ENCODE measurements at places on chromosomes 1 and 21.

DNA sequence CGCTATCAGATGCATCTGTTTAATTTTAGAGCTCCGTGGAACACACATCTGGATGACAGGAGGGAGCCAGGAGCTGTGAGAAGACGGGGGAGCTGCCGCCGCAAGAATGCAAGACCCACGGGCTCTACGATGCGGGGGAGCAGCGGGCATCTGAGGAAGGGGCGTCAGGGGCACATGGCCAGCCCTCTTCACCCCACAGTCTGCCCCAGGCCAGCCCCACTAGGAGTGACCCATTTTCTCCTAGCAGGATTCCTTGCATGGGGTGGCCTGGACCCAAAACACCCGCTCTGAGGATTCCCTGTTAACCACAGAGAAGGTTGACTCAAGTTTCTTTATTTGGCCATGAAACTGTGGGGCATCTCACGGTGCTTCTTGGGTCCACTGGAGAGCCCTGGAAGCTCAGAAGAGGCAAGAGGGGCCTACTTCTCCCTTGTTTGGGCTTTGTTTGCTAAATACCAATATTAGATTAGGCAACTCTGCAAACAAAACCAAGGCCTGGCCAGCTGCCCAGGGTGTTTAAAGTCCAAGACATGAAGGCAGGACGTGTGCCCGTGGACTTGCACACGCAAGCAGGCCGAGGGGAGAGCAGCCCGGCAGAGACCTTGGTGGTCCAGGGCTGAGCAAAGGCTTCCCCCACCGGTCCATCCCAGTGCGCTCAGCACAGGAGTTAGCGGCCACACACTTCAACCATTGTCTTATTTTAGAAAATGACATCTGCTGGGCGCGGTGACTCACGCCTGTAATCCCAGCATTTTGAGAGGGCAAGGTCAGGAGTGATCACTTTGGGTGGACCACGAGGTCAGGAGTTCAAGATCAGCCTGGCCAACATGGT, 89.8 kb downstream of the DHRS3 start:
- H3K27ac ChIP-seq: no peak overlapping the region

- no peak for DNase-seq
- H3K27me3 ChIP-seq: no peaks in the 10 kb centered on the region
- H3K36me3 ChIP-seq: peaks cover 78% of the 10 kb centered on the region
- no peak overlapping the region for H3K27ac ChIP-seq
- H3K4me1 ChIP-seq: peaks cover 12% of the 10 kb centered on the region
Observed at GRCh38 chr1:114455102-114455785, 55.8 kb downstream of the TRIM33 start.

DNA sequence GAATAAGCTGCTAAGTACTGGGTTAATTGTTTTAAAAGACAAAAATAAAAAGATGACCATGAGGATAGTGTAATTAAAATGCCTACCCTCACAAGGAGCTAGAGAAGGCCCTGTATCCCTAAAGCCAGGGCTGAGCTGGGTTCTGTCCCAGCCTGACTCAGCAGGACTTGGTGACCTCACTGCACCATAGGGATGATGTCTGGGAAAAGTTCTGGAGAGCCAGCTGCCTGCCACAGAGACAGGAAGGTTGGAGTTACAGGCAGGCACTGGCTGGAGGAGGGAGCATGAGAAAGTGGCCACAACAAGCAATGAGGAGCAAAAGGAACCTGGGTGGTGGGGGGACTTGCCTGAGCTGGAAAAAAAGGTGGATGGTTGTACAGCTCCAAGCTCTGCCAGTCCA, 5.7 kb upstream of the TNR start:
- H3K27me3 ChIP-seq: no peaks in the 10 kb centered on the region
- no peak overlapping the region for H3K27ac ChIP-seq
- DNase-seq: no peak
- H3K4me1 ChIP-seq: no peaks in the 10 kb centered on the region
- H3K4me3 ChIP-seq: no peak overlapping the region

DNA sequence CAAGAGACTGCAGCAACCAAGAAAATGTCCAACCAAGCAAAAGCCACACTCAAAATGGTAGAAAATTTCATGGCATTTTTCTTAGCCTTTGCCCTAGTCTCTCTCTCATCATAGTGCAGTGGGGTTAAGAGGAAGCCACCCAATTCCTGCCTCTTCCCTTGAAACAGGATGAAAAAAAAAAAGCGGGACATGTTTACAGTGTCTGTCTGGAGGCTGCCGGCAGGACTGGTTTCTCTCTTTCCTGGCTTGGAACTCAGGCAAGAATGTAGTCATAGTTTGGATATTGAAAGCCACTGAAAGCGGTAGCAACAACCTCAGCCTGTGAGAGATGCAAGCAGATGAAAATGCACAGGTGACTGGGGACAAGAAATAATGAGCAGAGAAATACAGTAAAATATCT, 13.3 kb upstream of the TNFSF18 start:
- peaks cover 2% of the 10 kb centered on the region for H3K4me1 ChIP-seq
- no peak overlapping the region for H3K4me3 ChIP-seq
- no peak for DNase-seq
- peaks cover 3% of the 10 kb centered on the region for H3K27me3 ChIP-seq

GRCh38 chr1:152663098-152663497, at the start of gene LCE2D:
LCE2D (plus strand) TSS chr1:152663380; CDS start chr1:152664106, 726 bp downstream.
- H3K27ac ChIP-seq: no peak within 1 kb of the TSS
- DNase-seq: no peak
- H3K4me1 ChIP-seq: no peaks in the 10 kb centered on the region
- H3K27me3 ChIP-seq: peaks cover 9% of the 10 kb centered on the region
- H3K36me3 ChIP-seq: no peaks in the 10 kb centered on the region
- H3K4me3 ChIP-seq: no peak within 1 kb of the TSS

GRCh38 chr1:23742670-23743286, 493 bp upstream of the ELOA start:
- peaks cover 38% of the 10 kb centered on the region for H3K4me1 ChIP-seq
- peaks cover 15% of the 10 kb centered on the region for H3K36me3 ChIP-seq
- H3K27me3 ChIP-seq: no peaks in the 10 kb centered on the region
- H3K27ac ChIP-seq: peak overlapping the region; percentile 82

- H3K4me3 ChIP-seq: peak overlapping the region; percentile 84
- H3K27ac ChIP-seq: no peak overlapping the region
- peaks cover 51% of the 10 kb centered on the region for H3K27me3 ChIP-seq
- no peak for DNase-seq
- H3K36me3 ChIP-seq: no peaks in the 10 kb centered on the region
Observed at GRCh38 chr1:111739925-111740765, 950 bp upstream of the INKA2 start.

GRCh38 chr21:31515253-31515652, 144.2 kb upstream of the SOD1 start:
- no peaks in the 10 kb centered on the region for H3K36me3 ChIP-seq
- H3K4me3 ChIP-seq: no peak overlapping the region

DNA sequence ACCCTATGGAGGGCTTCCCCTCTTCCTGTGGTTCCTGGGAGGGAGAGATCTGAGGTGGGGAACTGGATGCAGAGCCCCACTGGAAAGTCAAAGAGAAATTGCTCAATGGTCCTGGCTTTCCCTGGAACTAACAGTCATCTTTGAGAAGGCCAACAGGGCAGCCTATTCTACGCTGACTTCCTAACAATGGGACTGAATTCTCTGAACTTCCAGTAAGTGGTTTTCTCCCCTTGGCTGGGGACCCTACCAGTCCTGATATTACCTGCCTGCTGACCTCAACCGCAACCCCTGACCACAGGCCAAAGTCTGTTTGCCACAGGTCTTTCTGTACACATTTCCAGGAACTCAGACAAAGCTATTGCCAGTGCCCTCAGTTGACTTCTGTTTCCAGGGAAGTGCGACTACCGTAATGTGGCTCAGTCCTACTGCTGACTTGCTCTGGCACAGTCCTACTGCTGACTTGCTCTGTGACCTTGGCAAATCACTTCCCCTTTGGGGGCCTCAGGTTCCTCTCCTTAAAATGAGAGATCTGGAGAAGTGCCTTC, 55.3 kb downstream of the C8B start:
- H3K36me3 ChIP-seq: no peaks in the 10 kb centered on the region
- no peak overlapping the region for H3K4me3 ChIP-seq
- no peaks in the 10 kb centered on the region for H3K4me1 ChIP-seq
- no peaks in the 10 kb centered on the region for H3K27me3 ChIP-seq
- no peak for DNase-seq
- H3K27ac ChIP-seq: no peak overlapping the region

- H3K27me3 ChIP-seq: no peaks in the 10 kb centered on the region
- H3K27ac ChIP-seq: no peak overlapping the region
- no peak overlapping the region for H3K4me3 ChIP-seq
- H3K4me1 ChIP-seq: peaks cover 42% of the 10 kb centered on the region
Observed at GRCh38 chr1:181396171-181396670, 87.1 kb upstream of the CACNA1E start.

DNA sequence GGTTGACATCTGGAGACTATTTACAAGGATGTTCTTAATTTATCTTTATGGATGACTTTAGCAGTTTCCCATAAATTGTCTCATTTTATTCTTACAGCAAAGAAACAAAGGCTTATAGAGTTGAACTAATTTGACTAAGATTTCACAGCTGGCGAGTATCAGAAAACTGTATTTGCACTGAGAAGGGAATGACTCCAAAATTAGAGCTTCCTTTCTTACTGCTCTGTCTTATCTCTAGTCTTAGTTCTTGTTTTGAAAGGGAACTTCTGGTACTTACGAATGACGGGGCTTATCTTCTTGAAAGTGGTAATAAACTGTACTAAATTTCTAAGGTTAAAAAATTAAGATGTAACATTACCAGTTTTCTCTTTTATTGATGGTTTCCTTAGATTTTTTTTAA, 13.6 kb downstream of the CNST start:
- H3K4me3 ChIP-seq: no peak overlapping the region
- H3K27ac ChIP-seq: no peak overlapping the region
- DNase-seq: no peak
- no peaks in the 10 kb centered on the region for H3K27me3 ChIP-seq
- peaks cover 40% of the 10 kb centered on the region for H3K4me1 ChIP-seq
- peaks cover 41% of the 10 kb centered on the region for H3K36me3 ChIP-seq

DNA sequence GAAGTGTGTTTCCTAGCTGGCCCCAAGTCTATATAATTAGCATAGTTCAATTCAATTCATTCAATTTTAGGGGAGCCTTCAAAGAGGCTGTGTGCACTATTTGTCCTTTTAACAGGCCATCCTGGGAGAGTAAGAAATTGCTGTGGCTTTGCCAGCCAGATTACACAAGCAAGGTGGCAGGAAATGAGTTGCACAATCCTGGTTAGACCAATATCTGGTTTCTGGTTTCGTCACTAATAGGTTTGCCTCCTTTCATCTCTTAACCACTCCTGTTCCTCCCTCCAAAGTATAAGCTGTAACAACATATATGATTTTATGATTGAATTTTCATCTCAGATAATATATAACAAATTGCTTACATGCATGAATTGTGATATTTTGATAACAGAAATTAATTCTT, 84.1 kb upstream of the NEGR1 start:
- H3K4me3 ChIP-seq: no peak overlapping the region
- no peak overlapping the region for H3K27ac ChIP-seq
- H3K27me3 ChIP-seq: no peaks in the 10 kb centered on the region
- H3K36me3 ChIP-seq: no peaks in the 10 kb centered on the region
- no peak for DNase-seq

- peaks cover 5% of the 10 kb centered on the region for H3K36me3 ChIP-seq
- peaks cover 6% of the 10 kb centered on the region for H3K4me1 ChIP-seq
- H3K4me3 ChIP-seq: no peak overlapping the region
Observed at GRCh38 chr1:193519922-193520321, 333.5 kb upstream of the B3GALT2 start.

- no peak overlapping the region for H3K4me3 ChIP-seq
- no peak for DNase-seq
- H3K27me3 ChIP-seq: no peaks in the 10 kb centered on the region
Observed at GRCh38 chr1:205616563-205617293, 15.1 kb downstream of the ELK4 start.

DNA sequence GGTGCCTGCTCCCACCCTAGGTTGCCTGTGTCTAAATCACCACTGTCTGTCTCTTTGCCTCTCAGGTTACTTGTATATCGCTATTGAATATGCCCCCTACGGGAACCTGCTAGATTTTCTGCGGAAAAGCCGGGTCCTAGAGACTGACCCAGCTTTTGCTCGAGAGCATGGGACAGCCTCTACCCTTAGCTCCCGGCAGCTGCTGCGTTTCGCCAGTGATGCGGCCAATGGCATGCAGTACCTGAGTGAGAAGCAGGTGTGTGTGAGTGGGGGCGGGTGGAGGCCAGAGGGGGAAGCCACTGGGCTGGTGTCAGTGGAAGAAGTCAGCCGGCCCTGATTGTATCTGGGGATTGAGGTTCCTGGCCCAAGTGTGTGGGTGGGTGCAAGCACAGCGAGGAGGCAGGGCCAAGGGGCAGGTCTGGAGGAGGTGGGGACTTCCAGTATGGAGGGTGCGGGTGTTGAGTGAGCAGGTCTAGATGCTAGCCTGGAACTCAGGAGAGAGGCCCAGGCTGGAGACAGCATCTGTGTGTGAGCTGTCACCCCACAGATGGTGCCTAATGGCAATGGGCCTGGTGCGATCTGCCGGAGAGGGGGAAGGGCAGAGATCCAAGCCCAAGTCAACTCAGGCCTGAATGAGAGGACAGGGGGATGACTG, 17.2 kb downstream of the TIE1 start:
- DNase-seq: no peak
- H3K27me3 ChIP-seq: no peaks in the 10 kb centered on the region
- no peaks in the 10 kb centered on the region for H3K4me1 ChIP-seq
- H3K4me3 ChIP-seq: no peak overlapping the region

GRCh38 chr21:33305938-33306337, 18.8 kb upstream of the IFNAR1 start:
- H3K27ac ChIP-seq: no peak overlapping the region
- peaks cover 2% of the 10 kb centered on the region for H3K27me3 ChIP-seq
- no peak overlapping the region for H3K4me3 ChIP-seq
- H3K36me3 ChIP-seq: peaks cover 6% of the 10 kb centered on the region
- DNase-seq: no peak

DNA sequence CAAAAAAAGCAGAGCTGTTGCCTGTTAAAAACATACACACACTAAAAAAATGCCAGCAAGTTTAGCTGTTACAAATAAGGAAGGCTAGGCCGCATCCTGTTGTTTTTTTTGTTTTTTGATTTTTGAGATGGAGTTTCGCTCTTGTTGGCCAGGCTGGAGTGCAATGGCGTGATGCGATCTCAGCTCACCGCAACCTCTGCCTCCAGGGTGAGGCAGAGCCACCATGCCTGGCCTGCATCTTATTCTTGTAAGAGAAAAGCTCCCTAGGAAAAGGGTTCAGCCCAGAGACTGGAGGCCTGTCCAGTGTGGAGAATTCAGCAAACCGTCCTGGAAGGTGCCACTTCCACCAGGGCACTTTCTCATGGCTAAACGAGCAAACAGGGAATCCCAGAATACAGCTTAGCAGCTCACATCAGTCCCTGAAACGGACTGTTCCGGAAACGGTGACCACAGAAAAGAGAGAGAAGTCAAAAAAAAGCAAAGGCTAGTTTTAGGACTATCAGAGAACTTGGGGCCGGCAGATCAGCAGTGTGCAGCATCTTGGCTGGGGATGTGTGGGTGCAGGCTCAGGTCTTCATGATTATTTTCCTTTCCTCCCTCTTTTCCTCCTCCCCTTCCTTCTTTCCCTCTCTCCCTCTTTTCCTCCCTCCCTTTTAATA, 283.6 kb downstream of the AJAP1 start:
- H3K4me3 ChIP-seq: no peak overlapping the region
- H3K4me1 ChIP-seq: no peaks in the 10 kb centered on the region
- no peak overlapping the region for H3K27ac ChIP-seq
- DNase-seq: no peak
- H3K27me3 ChIP-seq: no peaks in the 10 kb centered on the region
- H3K36me3 ChIP-seq: no peaks in the 10 kb centered on the region

- no peak for DNase-seq
- H3K27ac ChIP-seq: no peak overlapping the region
- H3K36me3 ChIP-seq: peaks cover 10% of the 10 kb centered on the region
- peaks cover 7% of the 10 kb centered on the region for H3K27me3 ChIP-seq
Observed at GRCh38 chr1:192811594-192812239, 2.9 kb downstream of the RGS2 start.

Measured in activated CD4-positive, alpha-beta memory T cell treated with anti-CD3 and anti-CD28 coated beads, Interleukin-2, amount 10 ng/mL, durations not matched to agents 7 days and 5 days (primary cell).